Stimulated activated CD8-positive, alpha-beta memory T cell treated with anti-CD3 and anti-CD28 coated beads, Interleukin-7, amount 100 ng/mL, for 1 hour (primary cell): ENCODE measurements at places on chromosomes 4 and X.

DNA sequence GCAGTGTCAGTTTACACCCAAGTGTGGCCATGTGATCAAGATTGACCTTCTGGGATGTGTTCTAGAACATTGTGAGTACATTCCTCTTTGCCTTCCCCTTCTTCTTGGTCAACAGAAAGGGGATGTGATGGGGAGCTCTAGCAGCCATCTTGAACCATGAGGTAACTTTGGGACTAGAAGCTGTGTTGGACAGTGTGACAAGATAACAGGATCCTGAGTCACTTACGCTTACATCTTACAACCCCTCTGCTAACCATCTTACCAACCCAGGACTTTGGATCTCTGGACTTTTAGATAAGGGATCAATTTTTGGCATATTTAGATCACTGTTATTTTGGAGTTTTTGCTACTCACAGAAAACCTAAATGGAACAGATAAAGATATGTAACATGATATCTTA lies 625.6 kb downstream of the BCOR start:
- DNase-seq: no peak

- no peak for DNase-seq
These were observed 22.6 kb downstream of the CCNQ start for GRCh38 chrX:153576239-153576870.

DNA sequence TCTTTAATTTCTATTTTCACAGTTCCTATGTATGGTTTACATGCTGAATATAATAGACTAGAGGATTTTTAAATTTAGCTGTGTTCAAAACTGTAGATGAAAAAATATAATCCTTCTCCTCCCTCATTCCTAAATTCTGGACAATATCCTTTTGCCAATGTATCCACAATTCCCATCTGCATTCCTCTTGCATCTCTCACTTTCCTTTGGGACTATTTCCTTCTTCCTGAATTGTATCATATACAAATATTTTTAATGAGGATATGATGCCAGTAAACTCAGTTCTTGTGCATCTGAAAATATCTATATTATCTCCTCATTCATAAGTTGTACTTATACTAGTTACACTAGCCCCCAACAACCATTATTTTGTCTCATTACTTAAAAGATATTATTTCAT lies 46.7 kb downstream of the DDX60L start:
- DNase-seq: no peak

DNA sequence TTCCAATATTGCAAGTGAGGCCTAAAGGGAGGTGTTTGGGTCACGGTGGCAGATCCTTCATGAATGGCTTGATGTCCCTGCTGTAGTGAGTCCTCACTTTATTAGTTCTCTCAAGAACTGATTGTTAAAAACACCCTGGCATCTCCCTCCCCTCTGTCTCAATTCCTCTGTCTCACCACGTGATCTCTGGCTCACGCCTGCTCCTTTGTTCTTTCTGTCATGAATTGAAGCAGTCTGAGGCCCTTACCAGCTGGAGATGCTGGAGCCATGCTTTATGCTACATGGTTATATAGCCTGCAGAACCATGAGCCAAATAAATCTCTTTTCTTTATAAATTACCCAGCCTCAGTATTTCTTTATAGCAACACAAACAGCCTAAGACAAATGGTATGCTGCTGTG lies 980.7 kb upstream of the GRIA3 start:
- no peak for DNase-seq

- DNase-seq: no peak
These were observed 308.3 kb downstream of the BMPR1B start for GRCh38 chr4:95066050-95066449.

DNA sequence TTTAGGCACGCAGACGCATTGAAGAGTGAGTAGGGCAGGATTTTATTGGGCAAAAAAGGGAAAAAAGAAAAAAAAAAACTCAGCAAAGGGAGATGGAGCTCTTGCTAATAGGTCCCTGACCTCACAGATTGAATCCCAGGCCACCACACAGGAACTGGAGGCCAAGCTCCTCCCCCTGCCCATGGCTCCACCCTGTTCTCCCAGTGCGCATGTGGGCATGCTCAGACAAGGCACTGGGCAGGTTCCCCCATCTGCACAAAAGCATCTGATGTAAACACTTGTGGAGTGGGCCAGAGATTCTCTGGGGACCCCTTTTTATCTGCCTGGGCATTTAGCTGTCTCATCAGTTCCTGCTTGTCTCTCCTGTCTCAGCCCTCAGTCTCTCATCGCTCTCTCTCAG lies 9.5 kb downstream of the FRMD7 start:
- no peak for DNase-seq

GRCh38 chr4:89447543-89447942 lies 139.9 kb upstream of the GPRIN3 start:
- no peak for DNase-seq

- DNase-seq: no peak
These were observed 165.6 kb downstream of the CHIC1 start for GRCh38 chrX:73728602-73729001.

DNA sequence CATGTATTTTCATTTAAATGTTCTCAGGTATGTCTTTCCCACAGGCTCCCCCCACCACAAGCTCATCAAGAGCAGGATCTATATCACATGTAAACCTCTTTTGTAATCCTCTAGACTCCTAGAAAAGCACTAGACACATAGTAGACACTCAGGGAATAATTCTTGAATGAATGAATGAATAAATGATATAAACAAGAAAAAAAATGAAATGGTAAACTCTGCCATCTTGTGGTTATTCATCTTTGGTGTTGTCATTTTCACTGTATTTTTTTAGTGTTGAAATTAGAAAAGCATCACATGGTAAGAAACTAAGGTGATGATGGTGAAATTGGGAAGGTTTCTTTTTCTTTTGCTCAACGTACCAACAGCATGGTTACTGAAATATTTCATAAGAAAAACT lies 34.2 kb upstream of the C1GALT1C1 start:
- no peak for DNase-seq

DNA sequence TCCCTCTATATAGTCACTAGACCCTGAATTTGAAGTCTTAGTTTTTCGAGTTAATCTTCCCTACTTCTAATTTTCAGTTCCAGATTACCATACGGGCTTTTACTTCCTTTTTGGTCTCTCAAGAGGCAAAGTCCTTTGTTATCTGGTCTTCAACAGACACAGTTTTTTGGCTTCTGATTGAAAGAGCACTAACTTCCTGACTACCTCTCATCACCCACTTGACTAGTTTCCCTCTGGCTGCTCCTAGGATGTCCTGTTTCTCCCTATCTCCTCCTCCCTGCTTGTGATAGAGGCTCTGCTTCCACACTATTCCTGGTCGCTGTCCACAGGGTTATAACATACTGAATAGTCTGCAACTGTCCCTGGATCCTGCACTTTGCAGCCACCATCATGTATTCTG lies 16.7 kb upstream of the WDR44 start:
- DNase-seq: no peak

GRCh38 chrX:37754516-37754915 lies 25.3 kb upstream of the CYBB start:
- no peak for DNase-seq

DNA sequence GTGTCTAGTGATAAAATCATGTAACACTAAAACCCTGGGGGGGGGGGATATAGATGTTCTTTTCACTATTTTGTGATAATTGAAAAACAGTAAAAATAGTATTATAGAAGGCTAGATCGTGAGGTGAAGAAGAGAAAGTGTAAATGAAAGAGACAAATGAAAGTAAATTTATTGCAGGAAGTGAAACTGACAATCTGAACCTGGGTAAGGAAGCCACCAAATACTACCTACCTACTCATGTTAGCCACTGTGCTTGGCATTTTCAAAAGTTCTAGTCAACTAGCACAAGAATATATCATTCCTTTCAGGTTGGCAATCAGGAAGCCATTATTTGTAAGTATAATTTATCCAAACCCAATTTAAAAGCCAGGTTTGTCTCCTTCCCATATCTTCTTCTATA lies 1366.1 kb downstream of the FAM133A start:
- DNase-seq: no peak

- DNase-seq: no peak
These were observed 1953.1 kb upstream of the ADGRL3 start for GRCh38 chr4:59247032-59247431.
